ENCODE measurements at places on chromosomes 5 and 9.

DNA sequence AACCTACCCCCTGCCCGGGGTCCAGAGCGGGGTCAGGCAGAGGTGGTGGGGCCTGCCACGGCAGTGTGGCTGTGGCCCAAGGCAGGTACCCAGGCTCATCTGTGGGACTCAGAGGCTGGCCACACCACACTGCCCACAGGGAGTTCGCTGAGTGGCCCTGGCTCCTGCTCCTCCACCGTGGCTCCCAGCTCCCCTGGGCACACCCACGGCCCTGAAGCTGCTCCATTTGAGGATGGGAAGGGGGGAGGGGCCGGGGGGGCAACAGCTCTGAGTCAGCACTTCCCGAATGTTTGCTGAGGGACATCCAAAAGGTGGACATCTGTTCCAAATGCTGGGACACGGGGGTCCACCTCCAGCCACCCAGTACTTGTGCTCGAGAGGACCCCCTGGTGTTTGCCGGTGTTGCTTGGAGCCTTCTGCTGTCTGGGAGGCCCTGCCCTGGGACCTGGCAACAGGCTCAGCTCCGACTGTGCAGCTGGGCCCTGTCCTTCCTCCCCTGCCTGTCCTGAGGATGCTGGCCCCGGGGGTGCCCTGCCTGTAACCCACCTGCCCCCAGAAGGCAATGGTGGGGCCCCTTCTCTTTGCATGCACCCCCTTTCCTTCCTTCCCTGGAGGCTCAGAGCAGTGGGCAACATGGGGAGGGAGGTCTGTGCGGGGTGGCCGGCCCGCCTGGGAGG, 2.5 kb upstream of the NRARP start:
- no peak for DNase-seq

- DNase-seq = no peak
Observed at GRCh38 chr5:80646926-80647325, 7.5 kb upstream of the MSH3 start.

DNA sequence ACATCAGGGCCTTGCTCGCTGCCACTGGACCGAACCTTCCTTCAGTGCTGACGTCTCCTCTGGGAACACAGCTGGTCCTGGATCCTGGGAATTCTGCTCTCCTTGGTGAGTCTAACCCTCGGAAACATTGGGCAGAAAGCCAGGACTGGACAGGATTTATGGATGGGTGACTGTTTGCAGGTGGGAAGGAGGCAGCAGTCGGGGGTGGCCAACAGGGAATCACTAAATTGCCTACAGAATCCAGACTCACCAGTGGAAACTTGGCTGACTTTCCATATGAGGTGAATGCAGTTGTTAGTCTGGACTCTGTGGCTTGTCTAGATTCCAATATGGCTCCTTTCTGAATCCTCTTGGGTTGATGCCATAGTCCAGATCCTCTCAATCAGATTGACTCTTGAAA, 203.1 kb downstream of the SAXO1 start:
- no peak for DNase-seq

DNA sequence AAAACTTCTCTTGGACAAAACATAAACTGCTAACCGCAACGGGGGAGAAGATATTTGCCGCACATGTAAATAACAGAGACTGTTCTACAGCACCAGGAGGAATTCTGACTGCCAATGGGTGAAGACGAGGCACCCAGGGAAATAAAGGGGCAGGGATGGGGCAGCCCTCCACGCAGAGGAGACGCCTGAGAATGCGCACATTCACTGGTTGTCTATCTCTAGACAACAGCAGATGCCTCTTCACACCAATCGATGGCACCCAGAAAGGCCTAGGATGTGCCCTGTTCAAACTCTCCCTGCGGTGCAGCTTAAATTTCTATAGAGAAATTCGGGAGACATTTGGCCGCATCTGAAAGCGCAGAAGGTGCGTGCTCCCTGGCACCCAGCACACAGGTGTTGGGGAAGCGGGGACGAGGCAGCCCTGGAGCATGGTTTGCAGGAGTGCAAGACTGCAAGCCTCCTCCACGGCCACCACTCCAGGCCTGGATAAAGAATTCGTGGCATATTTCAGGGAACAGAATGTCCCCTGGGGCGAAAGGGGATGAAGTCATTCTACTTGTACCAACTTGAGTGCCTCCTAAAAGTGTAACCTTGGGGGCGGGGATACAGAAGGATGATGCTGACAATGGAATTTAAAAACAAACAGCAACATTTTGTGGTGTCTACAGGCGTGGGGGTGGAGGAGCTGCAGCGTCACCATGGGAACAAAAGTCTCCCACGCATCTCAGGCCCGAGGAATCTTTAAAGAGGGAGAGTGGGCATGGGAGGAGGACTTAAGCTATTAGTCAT, 6.3 kb upstream of the IRX2 start:
- DNase-seq = no peak

DNA sequence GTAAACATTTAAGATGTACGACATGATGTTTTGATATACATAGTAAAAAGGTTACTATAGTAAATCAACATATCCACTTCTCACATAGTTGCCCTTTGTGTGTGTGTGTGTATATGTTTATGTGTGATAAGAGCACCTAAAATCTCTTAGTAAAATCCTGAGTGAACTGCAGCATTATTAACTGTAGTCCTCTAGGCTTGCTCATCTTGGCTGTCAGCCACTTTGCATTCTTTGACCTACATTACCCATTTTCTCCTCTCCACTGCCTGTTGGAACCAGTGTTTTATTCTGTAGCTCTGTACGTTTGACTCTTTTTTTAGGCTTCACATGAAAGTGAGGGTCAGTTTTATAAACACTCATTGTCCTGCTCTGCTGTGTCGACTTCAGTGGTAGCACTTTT, 24.4 kb downstream of the C5orf22 start:
- no peak for DNase-seq

- no peak for DNase-seq
Observed at GRCh38 chr5:108111736-108112135, 270.2 kb downstream of the FBXL17 start.

- DNase-seq = no peak
Observed at GRCh38 chr5:95057615-95058014, 227.3 kb downstream of the MCTP1 start.

DNA sequence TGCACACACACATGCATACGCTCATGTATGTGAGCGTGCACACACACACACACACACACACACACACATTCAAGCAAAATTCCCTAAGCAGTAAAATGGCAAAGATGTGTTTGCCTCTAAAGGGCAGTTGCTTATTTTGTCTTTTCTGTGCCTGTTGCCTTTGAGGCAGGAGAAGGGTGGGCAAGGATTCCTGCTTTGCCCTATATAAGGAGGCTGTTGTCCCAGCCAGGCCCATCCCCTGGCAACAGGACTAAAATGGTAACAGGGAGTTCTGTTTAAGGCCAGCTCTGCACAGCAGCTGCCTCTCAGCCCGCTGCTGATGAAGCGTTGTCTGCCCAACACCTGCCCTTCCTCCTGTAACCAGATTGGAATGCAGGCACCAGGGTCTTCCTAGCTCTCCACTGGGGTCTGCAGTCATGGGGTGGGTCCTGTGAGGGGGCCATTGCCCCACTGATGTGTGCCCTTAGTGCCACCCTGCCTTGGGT, 64.4 kb downstream of the PPARGC1B start:
- no peak for DNase-seq

DNA sequence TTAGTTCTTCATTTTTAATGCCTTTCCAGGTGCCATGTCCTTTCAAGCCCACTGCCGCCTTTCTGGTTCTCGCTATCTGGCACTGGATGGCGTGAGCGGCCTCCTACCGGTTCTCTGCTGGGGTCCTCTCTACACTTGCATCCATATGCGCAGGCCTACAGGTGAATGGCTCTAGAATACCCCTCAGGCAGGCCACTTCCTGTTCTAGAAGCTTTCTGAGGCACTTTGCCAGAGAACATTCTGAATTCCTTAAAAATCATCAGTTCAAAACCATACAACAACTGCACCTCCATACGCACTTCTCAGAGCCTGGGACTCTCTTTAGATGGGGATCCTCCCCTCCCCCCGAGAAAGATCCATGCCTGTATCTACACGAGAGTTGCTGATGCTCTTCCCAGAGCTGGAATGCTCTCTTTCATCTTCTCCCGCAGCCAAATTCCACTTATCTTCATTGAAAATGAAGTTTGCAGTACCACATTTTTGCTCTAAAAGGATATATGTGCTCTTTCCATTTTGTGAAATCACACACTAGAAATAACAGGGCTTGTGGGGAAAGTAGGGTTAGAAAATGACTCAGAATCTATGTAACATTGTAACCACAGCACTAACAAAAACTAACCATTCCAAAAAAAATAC, 1.4 kb upstream of the LHFPL2 start:
- no peak for DNase-seq

- no peak for DNase-seq
Observed at GRCh38 chr9:33856247-33856646, 39.3 kb downstream of the UBE2R2 start.

DNA sequence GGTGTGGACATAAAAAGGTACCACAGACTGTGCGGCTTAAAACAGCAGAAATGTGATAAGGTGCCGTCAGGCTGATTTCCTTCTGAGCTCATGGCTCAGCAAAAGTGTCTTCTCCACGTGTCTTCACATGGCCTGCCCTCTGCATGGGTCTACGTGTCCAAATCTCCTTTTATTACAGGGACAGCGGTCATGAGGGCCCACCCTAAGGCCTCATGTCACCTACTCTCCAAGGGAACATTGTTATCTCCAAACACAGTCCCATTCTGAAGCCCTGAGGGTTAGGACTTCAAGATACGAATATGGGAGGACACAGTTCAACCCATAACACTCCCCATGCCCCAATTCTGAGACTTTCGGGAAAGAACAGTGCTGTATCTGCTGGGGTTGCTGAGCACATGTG, 35.2 kb downstream of the COL23A1 start:
- no peak for DNase-seq

DNA sequence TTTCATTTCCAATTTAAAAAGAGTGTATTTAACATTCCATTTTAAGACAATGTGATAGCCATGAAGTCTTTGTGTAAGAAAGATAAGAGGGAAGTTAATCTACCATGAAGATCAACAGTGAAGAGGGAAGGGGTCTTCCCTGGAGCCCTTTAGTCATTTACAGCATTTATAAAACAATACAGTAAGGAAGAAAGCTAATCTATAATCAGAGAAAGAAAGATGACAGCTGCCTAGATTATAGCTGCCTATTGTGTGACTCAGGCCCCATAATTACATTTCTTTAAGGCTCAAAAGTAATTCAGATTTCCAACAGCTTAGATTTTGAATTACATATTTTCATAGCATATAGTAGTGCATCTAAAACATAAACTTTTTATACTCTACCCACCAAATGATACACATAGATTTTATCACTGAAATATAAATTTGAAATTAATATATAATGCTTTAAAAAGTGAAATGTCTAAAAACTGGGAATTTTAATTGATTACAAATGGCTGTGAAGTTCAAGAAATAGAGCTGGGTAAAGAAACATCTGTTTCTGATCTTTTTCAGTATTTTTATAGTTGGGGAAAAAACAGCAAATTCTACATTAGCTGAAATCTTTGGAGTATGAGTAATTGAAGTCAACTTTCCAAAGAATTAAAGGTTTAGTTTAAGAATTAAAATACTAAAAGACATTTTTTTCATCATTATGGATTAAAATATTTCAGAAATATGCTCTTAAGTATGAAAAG, 89.6 kb downstream of the RIC1 start:
- no peak for DNase-seq

DNA sequence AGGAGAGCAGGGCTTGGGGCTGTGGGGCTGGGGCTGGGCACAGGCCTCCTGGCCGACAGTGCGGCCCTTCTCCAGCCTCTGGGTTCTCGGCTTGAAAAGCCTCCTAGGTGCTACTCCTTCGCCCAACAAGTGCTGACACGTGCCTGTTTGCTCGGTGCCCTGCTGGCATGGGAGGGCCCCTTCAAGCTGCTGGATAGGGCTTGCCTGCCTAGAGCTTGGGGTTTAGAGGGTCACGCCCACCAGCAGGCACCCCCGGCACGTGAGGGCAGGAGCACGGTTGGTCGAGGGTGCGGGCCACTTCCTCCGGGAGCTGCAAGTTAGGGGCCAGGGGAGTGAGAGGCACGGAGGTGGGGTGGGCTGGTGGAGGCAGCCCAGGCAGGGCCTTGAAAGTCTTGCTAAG, 106.2 kb downstream of the RXRA start:
- no peak for DNase-seq

DNA sequence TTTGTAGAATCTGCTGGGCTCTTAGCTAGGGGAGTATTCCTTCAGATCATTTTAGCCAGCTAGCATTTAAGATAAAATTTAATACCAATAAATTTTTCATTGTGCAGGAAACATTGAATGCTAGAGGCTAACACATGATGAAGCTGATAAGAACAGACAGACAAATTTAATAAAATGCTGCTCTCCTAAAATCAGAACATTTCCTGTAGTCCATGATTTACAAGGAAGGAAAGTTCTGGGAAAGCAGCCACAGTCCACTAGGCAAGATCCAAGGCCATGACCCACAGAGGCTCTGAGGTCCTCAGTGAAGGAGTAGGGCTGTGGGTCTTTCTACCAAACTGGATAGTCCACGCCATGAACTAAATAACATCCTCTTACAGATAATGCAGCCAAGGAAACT, 253.0 kb downstream of the ICE1 start:
- no peak for DNase-seq

DNA sequence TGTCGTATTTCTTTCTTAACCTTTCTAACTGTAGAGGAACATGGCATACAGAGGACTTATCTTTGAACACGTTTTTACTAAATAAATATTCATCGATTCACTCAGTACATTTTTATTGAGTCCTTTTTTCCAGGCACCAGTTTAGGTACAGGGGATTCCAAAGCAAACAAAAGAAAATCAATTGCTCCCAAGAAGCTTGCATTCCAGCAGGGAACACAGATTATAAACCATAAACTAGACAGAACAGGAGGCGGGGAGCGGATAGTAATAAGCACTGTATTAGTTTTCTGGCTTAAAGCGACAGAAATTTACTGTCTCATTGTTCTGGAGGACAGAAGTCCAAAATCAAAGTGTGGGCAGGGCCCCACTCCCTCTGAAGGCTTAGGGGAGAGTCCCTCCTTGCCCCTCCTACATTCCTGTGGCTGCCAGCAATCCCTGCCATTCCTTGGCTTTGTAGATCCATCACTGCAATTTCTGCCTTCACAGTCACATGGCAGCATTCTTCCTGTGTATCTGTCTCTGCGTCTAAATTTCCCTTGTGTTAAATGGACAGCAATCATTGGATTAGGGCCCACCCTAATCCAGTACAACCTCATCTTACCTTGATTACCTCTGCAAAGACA, 115.5 kb downstream of the COL23A1 start:
- no peak for DNase-seq

- DNase-seq = no peak
Observed at GRCh38 chr9:108181441-108181840, 674.3 kb downstream of the ACTL7B start.

GRCh38 chr5:176550275-176550831, 1.2 kb downstream of the CDHR2 start:
- no peak for DNase-seq

DNA sequence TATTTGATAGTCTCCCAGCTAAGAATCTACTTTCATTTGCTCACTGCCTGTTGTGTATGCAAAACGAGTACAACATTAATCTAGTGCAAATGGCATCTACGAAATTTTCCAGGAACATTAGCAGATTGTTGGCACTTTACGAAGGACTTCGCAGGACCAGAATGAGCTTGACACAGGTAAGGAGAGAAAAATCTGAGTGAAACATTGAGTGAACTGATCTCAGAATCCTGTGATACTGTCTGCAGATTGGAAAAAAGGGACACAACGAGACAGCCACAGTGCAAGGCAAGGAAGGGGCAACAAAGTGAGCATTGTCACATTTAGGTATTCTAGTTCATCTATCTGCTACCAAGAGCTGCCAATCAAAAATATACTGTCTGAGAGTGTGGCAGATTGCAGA, 350.5 kb downstream of the ZNF608 start:
- no peak for DNase-seq

- no peak for DNase-seq
Observed at GRCh38 chr5:126056851-126057622, 366.2 kb upstream of the GRAMD2B start.

Measured in retinal pigment epithelial cell (primary cell).